ENCODE measurements at places on chromosomes 7 and 10.

- no peak for DNase-seq
Observed at GRCh38 chr10:88070080-88070880, 206.9 kb downstream of the PTEN start.

DNA sequence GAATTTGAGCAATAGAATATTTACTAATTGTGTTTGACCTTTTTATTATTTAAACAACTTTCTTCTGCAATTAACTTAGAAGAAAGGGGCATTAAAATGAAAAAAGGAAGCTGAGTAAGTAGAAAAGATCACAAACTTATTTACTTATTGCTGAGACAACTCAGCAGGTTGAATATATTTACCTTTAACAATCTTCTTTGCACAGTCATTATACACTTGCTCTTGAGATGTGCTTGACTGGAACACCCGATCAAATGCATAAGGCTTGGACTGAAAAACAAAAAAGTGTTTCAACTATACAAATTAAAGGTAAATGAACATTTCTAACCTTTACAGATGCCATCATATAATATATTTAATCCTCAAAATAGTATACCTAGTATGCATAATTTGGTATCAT lies 7.9 kb downstream of the KIF5B start:
- no peak for DNase-seq

DNA sequence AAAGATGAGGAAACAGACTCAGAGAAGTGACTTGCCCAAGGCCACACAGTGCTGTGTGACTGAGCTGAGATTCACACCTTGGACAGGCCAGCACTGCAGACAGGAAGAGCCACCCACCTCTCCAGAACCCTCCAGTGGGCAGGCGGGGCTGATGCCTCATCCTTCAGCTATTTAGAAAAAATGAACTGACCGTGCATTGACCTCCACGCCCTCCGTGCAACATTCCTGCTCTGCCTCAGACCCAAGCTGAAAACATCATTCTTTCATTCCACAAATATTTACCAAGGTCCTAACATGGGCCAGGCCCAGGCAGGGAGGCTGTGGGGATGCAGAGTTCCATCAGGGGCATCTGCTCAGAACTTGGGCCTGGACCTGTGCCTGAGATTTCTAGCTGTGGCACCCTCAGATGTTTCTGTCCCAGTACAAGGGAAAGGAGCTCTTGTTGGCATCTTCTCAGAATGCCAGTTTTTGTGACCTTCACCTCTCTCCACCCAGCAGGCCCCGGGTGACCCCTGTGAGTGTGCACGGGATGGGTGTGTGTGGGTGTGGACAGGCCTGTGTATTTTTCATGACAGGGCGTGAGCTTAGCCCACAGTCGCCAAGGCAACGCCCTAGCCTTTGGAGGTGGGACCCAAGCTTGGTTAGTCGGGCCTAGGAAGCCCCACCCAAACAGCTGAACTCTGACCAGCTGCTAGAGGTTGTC lies 6.5 kb downstream of the VSIR start:
- DNase-seq = no peak

DNA sequence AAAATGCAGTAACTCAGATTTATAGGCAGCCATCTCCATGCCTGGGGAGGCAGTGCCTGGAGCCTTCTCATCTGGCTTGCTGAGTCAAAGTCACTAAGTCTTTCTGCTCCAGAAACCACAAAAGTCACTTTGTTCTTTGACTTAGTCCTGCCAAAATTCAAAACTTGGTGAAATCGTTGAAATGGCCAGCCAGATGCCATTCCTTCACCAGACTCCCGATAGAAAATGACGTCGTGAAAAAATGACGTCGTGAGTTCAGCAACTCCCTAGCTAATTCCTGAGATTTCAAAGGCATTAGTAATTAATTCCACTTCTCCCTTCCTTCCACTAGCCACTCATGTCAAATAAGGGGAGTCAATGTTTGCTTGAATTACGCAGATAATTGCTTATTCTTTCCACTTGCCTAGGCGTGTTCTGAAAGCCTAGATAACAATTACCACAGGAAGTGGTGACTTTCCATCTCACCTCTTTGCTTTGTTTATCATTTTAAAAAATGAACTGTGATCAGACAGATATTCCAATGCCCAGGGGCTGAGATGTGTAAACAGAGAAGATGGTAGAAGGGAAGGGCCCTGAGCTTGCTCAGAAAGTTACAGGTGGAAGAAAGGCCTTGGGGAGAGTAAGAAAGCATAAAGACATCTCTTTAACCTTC lies 48.5 kb upstream of the OSBPL3 start:
- DNase-seq = peak; percentile 50

- DNase-seq = no peak
Observed at GRCh38 chr10:26755443-26755903, 58.0 kb downstream of the PDSS1 start.

DNA sequence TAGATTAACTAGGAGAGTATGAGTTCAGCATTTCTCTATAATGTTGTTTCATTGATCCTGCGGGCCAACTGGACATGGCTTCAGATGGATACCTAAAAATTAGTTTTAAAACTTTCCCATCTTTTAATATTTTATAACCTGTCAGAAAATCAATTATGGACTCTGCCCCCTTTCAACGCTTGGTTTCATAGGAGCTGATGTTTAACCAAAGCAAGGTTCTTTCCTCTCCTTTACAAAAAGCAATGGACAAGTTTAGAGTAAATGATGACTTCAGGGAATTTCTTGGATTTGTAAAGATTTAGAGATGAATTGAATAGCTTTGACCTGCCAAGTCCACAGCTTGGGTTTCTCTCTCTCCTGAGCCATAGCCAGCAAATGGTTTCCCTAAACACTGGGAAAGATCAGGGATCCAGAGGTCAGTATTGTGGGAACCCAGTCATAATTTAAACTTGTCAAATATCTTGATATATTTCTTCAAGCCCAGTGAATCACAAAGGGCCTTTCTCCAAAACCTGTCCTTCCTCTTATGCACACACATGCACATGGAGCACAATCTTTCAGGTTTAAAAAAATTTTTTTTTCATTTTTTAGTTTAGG lies 177.1 kb downstream of the EVX1 start:
- DNase-seq = no peak

GRCh38 chr10:48469516-48470020 lies 135.3 kb downstream of the ARHGAP22 start:
- DNase-seq = peak; percentile 22

GRCh38 chr10:36692759-36693158 lies 432.6 kb upstream of the ANKRD30A start:
- DNase-seq = no peak

DNA sequence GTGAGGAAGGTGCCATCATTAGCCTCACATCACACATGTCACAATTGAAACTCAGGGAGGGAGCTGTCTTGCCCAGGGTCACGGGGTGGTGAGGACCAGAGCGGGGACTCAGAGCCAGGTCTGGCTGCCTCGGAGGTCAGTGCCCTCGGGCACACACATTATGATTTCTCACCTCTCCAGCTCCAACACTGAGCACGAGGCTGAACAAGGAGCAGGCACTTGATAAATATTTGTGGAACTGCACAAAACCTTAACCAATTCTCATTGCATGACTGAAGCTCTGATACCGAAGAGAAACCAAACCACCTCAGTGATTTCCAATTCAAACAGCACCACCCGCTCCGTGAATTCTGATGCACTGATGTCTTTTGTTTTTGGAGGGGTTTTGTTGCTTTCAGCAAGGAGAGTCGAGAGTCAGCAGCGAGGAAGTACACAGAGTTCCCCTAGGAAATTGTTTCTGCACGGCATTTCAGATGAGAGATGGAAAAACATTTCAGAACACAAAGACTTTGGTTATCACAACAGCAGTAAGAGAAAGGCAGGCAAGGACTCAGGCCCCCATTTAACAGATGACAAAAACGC lies 55.3 kb upstream of the ZMIZ1 start:
- DNase-seq = no peak

DNA sequence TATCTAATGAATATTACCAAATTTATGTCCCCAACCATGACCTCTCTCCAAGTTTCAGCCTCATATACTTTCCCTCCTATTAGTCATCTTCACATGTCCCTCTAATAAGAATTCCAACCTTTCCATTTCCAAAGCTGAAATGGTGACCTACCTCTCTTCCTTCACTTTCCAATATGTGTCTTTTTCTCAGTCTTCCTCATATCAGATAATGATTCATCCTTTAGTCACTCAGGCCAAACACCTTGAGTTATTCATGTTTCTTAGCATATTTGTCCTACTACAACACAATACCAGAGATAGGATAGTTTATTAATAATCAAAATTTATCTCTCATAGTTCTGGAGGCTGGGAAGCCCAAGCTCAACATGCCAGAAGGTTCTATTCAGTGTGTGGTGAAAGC lies 318.5 kb upstream of the ZWINT start:
- no peak for DNase-seq

GRCh38 chr7:30018451-30018850 lies 8.1 kb downstream of the FKBP14 start:
- no peak for DNase-seq

DNA sequence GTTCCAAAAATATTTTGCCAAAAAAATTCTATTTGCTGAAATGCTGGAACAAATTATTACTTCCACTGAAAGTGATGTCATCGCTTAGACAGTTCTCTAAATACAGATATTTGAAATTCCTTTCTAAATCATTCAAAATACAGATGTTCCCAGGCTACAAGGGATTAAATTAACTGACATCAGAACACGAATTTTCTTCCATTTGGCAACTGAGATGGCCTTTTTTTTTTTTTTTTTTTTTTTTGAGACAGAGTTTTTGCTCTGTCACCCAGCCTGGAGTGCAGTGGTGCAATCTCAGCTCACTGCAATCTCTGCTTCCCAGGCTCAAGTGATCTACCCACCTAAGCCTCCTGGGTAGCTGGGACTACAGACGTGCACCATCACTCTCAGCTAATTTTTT lies 57.0 kb downstream of the P4HA1 start:
- DNase-seq = no peak

- no peak for DNase-seq
Observed at GRCh38 chr10:115945701-115946445, 327.1 kb downstream of the GFRA1 start.

- DNase-seq = no peak
Observed at GRCh38 chr7:85275204-85275603, 88.3 kb upstream of the SEMA3D start.

DNA sequence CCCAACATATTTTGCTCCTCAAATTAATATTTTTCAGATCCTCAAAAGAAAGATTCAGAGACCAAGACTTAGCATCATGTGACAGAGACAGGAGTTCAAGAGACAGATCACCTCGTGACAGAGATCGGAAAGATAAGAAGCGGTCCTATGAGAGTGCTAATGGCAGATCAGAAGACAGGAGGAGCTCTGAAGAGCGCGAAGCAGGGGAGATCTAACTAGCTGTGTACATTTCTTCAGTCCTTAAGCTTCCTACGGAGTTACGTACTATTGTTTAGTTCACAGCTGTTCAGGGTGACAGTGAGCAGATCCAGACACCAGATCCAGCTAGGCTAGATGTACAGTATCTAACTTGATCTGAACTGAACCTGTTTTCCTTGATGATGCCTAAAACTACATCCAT lies 61.3 kb downstream of the KLRG2 start:
- no peak for DNase-seq

GRCh38 chr10:132357286-132358058 lies 25.5 kb downstream of the LRRC27 start:
- no peak for DNase-seq

DNA sequence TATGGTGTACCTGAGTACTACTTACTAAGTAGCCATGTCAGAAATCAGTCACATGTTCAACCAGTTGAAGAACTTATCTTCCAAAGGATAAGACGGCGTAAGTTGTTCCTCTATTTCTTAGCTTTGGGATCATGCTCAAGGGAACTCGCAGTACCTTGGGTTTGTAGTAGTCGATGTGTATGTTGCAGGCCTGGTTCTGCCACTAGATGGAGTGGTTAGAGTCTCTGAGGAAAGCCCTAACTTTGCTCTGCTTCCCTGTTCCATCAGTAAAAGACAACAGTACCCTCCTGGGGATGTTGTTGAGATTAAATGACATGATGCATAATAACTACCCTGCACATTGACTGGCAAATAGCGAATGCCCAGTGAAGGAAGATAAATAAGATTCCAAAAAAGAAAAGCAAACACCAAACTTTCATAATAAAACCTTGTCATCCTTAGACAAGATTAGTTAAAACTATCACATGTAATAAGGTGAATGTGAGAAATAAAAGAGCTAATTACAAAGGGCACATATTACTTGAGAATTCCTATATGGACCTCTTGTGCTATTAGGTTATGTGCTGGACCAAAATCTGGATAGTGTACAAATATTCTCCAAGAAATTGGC lies 165.9 kb downstream of the ABCA13 start:
- no peak for DNase-seq

- DNase-seq = no peak
Observed at GRCh38 chr7:14687777-14688176, 214.8 kb downstream of the DGKB start.

GRCh38 chr10:33215635-33216034 lies 118.8 kb downstream of the NRP1 start:
- DNase-seq = no peak

GRCh38 chr7:129066290-129067131 lies 11.6 kb upstream of the TNPO3 start:
- DNase-seq = no peak
